Activated CD8-positive, alpha-beta memory T cell treated with anti-CD3 and anti-CD28 coated beads for 4 hours (primary cell): ENCODE measurements at places on chromosomes 12 and 14.

DNA sequence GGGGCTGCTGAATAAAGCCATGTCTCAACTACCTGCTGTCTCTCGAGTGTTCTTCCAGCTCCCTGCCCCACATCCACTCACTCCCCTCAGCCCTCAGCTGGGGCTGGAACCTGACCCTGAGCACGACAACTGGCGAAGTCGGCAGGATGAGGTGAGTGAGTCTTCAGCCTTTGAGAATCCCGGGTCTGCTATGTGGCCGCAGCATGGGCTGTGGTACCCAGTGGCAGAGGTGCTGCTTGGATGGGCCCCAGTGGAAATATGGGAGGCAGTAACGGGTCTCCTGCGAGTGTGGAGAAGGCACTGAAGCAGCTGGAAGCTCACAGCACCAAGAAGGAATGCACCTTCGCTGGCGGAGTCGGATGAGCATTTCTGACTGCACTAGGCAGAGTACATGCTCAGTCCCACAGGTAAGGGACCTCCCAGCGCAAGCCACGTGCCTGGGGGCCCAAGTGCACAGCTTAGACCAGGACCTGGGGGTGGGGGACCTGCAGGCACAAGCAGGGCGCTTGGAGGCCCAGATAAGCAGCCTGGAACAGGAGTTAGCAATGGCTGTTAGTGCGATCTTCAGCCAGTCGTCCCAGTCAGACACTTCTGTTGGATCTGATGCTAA lies 95.5 kb upstream of the TMPO start:
- DNase-seq = no peak

DNA sequence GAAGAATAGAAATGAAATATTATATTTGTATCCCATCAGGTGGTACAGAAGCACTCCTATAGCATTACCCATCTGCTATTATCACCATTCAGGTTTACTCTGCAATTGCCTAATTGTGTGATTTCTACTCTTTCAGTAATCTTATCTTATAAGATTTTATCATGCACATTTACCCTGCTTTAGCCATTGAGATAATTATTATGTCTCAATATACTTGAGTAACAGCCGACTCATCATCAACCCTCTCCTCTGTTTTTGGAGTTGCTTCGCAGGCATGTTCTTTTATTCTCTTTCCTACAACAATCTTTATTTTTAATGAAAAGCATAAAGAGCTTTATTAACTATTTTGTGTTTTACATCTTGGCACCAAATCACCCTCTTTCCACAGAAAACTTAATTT lies 419.9 kb downstream of the LRIG3 start:
- DNase-seq = no peak

- DNase-seq = no peak
Measured at GRCh38 chr12:105676694-105677093, 346.2 kb downstream of the C12orf75 start.

GRCh38 chr14:91284791-91285548 lies 40.5 kb upstream of the GPR68 start:
- no peak for DNase-seq

DNA sequence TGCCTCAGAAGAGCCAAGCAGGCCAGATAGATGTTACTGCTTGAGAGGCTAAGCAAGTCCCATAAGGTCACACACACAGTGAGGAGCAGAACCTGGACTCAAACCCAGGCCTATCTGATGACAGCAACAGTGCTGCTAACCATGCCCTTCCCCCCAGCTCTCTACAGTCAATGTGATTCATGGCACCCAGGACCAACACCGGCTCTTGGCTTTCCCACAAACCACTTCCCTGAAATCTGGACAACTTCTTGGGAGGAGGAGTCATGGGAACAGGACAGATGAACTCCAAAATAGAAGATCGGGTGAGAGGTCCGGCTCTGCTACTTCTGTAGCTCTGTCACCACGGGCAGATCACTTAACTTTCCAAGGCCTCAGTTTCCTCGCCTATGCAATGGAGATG lies 716 bp upstream of the PTGDR start:
- DNase-seq = no peak

GRCh38 chr12:69872804-69873203 lies 47.8 kb downstream of the MYRFL start:
- DNase-seq = no peak

DNA sequence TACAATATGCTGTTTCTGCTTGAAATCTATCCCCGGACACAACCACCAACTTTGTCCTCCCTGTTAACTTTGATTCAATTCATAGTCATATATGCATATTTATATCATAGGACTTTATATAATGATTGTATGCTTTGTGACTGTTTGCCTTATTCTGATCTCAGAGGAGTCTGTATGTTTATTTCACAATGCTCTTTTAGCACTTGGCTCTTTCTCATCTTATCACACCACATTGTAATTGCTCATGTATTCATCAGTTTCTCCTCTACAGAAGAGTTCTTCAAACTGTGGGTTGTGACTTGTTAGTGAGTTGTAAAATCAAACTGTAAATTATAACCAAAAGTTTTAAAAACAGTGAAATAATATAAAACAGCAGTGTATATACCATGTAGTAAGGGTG lies 21.7 kb upstream of the PPM1A start:
- no peak for DNase-seq

- no peak for DNase-seq
Measured at GRCh38 chr12:32595251-32595650, 83.8 kb upstream of the DNM1L start.

DNA sequence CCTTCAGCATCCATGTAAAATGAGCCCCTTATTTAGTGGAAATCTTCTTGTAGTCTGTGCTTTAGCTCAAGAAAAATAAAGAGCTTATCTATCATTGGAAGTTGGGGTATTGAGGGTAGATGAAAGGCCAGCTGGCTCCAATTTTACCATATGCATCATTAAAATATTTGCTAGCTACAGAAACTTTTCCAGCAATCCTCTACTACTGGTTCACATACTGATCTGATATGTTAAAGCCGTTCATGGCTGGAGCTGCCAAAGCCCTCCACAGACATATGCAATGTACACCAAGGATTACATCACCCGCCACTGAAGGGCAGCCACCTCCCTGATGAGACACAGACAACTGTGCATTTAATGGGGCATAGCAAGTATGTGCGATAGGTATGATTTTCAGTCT lies 1205.3 kb downstream of the GALC start:
- DNase-seq = no peak
